CD4-positive, alpha-beta T cell (primary cell): ENCODE measurements at places on chromosomes 12 and 14. TPM values are rescaled to one million over a fixed set of nuclear protein-coding genes. Genes with fewer than 3 reads are reported as not detected.

Gene ACOT4
- total RNA-seq: 1.2 TPM

Gene CPNE6
- total RNA-seq: not detected

GRCh38 chr14:56129092-56129491 is 10.9 kb downstream of the PELI2 start:
- H3K4me1 ChIP-seq: peaks cover 17% of the 10 kb centered on the region
- H3K27ac ChIP-seq: no peak overlapping the region
- no peaks in the 10 kb centered on the region for H3K36me3 ChIP-seq
- peaks cover 4% of the 10 kb centered on the region for H3K27me3 ChIP-seq

DNA sequence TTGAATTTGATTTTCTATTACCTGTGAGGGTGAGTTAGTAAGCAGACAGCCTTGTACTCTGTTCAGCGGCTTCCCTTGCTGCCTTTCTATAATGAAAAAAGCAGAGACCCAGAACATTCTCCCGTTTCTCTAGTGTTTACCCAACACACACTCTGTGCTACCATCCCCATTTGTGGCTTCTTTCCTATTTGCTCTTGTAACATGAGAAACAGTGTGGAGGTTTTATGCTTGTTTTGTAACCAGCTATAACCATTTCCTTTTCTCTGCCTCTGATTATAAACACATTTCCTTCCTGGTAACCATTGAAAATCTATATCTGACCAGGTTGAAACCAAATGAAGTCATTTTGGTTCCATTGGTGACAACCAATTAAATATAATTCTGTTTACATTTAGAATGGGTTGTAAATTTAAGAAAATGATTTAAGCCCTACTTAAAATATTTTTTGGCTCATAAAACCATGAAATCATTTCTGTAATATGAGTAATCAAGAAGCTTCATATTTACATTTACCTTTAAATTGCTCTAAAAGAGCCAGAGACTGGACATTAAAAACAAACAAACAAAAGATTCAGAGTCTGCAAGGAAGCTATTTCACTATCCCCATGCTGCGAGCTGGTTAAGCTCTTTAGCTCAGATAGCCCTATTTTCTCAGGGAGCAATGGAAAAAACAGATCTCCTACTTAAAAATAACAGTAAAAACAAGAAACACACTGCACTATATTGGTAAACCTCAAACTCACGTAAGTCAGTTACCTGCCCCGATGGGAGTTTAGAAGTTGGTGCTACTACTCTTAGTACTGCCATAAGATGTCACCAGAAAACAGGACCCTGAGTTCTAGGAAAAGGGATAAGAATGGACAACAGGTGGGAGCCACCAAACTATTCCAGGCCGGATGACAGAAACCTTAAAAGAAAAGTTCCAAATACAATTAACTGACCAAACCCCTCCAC is 206.5 kb upstream of the EEA1 start:
- DNase-seq: no peak
- H3K36me3 ChIP-seq: no peaks in the 10 kb centered on the region
- no peaks in the 10 kb centered on the region for H3K27me3 ChIP-seq
- H3K27ac ChIP-seq: no peak overlapping the region
- H3K4me3 ChIP-seq: no peak overlapping the region
